ENCODE measurements at places on chromosomes 5 and 9. TPM values are rescaled to one million over a fixed set of nuclear protein-coding genes. Genes with fewer than 3 reads are reported as not detected.

GRIN1 gene
- total RNA-seq = not detected

CCDC112 gene
- 20.1 TPM for total RNA-seq

CA9 gene
- not detected for total RNA-seq

PCDHGA6 gene
- 2.4 TPM for total RNA-seq

PCAT7 gene
- 1.6 TPM for total RNA-seq

ANXA2R gene
- total RNA-seq = 3.0 TPM

ARID3C gene
- total RNA-seq = not detected

KCNV2 gene
- not detected for total RNA-seq

CARTPT gene
- total RNA-seq = 4.4 TPM

DIPK1B gene
- total RNA-seq = 3.8 TPM

PLK2 gene
- total RNA-seq = 78.6 TPM

ACOT12 gene
- not detected for total RNA-seq

LHX2 gene
- not detected for total RNA-seq

PCDHB15 gene
- 1.1 TPM for total RNA-seq

RASGRF2 gene
- total RNA-seq = 3.0 TPM

CDH12 gene
- total RNA-seq = 0.14 TPM

GAPT gene
- not detected for total RNA-seq

CCNB1 gene
- 16.9 TPM for total RNA-seq

C5orf63 gene
- total RNA-seq = 2.4 TPM

UBAP2 gene
- total RNA-seq = 26.4 TPM

TOR1B gene
- total RNA-seq = 105 TPM

Measured in transverse colon (tissue), 4 donors.